EL (cell line): ENCODE measurements at places on chromosomes 6 and 20.
A peak's percentile ranks its signal among the peaks of the same experiment; 100 is the strongest.

GRCh38 chr20:44253528-44253927, 6.4 kb downstream of the GDAP1L1 start:
- peak; percentile 6 for DNase-seq

GRCh38 chr6:363909-364308, 27.6 kb upstream of the IRF4 start:
- DNase-seq, result no peak

DNA sequence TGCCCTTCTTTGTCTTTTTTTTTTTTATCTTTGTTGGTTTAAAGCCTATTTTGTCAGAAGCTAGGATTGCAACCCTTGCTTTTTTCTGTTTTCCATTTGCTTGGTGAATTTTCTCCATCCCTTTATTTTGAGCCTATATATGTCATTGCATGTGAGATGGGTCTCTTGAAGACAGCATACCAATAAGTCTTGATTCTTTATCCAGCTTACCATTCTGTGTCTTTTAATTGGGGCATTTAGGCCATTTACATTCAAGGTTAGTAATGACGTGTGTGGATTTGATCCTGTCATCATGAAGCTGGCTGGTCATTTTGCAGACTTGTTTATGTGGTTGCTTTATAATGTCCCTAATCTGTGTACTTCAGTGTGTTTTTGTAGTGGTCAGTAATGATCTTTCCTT, 9.5 kb upstream of the TSPYL4 start:
- DNase-seq, result no peak

DNA sequence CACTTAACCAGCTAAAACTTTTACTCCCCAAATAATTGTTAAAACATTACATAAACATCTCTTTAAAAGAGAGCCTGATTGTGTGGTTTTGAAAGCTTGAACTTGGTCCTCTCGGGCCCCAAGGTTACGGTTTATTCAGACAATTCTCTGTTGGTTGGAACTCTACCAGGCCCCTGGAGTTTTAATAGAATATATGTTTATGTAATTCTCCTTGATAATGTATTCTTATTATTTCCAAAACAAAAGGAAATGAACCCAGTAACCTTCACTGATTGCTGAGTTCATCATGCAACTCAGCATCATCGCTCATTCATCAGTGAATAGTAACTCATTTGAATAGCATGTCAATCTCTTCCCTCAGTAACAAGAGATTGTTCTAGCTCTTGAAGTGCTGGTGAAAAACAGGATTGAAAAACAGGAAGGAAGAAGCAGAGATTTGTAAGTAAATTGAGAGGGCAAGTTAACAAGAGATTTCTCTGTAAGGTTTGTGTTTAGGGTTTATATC, 464.5 kb upstream of the MARCKS start:
- no peak for DNase-seq

GRCh38 chr6:56393615-56394612, 146.5 kb upstream of the COL21A1 start:
- DNase-seq, result no peak

GRCh38 chr6:156273065-156273711, 504.0 kb upstream of the ARID1B start:
- no peak for DNase-seq

DNA sequence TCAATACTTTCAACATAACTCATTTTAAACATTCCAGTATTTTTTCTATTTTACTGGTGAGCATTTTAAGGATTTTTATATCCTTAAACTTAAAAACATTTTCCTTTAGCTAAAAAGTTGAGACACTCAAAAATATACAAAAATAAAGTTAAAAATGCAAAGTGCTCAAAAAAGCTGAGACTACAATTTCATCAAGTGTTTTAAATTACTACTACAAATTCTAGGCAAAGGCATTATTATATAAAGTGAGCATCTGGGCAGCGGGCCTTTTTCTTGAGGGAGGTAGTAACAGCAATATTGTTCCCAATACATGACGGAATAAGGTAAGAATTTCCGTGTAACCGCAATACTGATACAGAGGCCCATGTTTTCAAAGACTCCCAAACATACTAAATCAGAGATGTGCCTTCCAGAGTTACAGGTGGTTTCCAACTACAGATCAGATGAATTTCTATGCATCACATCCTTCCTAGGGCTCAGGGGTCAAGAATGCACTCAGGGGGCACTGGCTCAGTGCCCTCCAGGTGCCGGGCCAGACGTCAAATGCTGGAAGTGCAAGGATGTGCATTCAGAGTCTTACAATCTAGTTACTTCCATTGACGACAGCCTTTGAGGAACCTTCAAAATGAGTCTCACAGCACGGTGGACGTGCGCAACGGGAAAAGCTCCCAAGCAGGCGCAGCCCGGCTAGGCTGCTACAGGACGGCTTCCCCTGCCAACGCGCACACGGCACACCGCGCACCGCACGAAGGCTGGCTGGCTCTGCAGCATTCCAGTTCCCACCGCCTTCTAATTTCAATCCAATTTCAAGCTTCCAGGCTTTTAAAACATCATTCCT, 1.7 kb downstream of the PHF10 start:
- DNase-seq, result peak; percentile 71

- no peak for DNase-seq
These were observed 738.6 kb downstream of the C6orf118 start for GRCh38 chr6:164570801-164571200.

GRCh38 chr6:149852881-149853280, 11.3 kb downstream of the LRP11 start:
- no peak for DNase-seq

DNA sequence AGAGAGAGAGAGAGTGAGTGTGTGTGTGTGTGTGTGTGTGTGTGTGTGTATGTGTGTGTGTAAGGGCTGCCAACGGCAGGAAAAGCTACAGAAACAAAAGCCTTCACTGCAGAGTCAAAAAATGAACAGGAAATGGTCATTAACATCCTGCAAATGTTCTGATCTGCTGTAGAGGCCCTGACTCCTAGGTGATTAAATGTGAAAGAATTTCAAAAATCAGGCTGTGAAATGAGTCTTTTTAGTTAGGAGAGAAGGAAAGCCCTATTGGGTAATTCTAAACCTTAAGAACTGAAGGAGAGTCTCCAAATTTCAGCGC, 166.5 kb upstream of the MYLIP start:
- peak; percentile 91 for DNase-seq

GRCh38 chr20:61186771-61187472, 65.1 kb upstream of the CDH4 start:
- peak; percentile 28 for DNase-seq

GRCh38 chr6:36076178-36077063, 48.8 kb downstream of the MAPK14 start:
- no peak for DNase-seq

- DNase-seq, result no peak
These were observed 91.7 kb downstream of the SLC2A10 start for GRCh38 chr20:46801003-46801702.

DNA sequence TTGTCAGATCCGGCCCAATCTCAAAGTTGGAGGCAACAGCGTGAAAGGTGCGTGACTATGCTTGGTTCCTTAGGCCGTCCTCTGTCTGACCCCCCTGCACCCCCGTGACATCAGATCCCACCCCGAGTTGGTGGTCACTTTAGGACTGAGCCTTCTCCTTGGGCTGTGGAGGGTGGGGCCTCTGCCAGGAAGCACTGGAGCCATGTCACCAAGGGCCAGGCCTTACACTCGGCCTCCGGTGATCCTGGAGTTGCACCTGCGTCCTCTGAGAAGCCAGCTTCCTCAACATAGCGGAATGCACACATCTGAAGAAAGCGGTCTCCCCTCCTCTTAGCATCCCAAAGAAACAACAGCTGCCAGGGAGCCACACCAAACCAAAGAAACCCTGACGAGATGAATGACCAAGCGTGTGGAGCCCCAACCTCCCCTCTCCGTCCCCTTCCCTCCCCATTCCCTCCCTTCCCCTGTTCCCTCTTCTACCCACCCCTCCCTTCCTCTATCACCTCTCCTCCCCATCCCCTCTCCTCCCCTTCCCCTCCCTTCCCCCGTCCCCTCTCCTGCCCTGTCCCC, 182.6 kb downstream of the TTLL2 start:
- DNase-seq, result no peak

DNA sequence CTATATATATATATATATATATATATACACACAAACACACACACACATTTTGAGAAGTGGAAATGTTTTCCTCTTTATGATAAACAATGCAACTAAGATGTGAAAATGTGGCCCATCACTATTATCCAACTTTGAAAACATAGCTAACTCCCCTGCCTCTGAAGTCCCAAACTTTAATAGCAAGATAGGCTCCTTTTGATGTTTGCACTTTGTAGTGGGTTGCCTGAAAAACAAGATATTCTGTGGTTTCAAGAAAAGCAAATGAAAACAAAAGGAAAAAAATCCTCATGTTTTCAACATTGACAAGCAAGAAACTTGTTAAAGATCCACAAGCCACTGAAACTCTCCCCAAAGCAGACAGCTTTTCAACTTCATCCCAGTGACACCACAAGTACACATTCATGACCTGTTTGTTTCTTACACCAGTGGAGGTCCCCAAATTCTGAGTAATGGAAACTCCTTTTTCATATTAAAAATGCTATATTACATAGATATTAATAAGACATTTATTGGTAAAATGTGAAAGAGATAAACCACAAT, 90.0 kb downstream of the IPCEF1 start:
- no peak for DNase-seq

- DNase-seq, result peak; percentile 34
These were observed 239.2 kb downstream of the TPBG start for GRCh38 chr6:82602776-82603175.

- no peak for DNase-seq
These were observed 90.8 kb downstream of the FAM50B start for GRCh38 chr6:3939964-3940363.

DNA sequence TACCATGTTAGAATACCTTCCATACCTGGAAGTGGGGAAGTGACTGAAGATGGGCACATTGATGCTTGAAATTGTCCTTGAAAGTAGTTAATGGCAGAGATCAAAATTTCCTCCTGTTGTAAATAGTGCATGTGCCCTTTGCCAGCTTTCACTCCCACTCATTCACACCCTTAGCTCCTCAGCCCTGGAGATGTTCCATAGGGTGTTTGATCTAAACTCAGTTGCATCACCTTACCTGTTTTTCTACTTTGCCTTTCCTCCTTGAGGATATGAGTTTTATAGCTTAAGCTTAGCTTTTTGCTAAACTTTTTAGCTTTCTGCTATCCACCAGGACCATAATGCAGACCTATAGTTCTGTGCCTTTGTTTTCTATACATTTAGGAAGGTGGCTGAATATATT, 69.0 kb downstream of the CEP57L1 start:
- DNase-seq, result no peak

DNA sequence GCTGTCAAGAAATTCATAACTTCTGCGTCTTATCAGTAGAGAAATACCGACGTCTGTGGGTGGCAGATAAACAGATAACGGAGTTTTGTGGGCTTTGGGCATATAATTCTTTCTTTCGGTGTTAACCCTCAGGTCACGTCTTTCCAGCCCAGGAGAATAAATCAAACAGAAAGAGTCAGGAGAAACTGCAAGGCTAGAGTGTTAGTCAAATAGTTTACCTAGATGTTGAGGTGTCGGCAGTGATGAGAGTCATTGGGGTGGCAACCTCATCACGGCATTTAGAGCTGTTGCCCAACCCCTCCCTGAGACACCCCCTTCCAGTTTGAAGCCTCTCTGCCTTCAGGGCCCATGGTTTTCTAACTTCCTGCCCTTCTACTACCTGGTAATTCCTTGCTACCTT, 49.5 kb downstream of the ADTRP start:
- DNase-seq, result no peak
